ENCODE measurements at places on chromosomes 7 and 10.

GRCh38 chr7:135669774-135670173 lies 7.5 kb downstream of the STMP1 start:
- DNase-seq = no peak

GRCh38 chr7:102300643-102301221 lies 14.1 kb downstream of the SH2B2 start:
- DNase-seq = no peak

DNA sequence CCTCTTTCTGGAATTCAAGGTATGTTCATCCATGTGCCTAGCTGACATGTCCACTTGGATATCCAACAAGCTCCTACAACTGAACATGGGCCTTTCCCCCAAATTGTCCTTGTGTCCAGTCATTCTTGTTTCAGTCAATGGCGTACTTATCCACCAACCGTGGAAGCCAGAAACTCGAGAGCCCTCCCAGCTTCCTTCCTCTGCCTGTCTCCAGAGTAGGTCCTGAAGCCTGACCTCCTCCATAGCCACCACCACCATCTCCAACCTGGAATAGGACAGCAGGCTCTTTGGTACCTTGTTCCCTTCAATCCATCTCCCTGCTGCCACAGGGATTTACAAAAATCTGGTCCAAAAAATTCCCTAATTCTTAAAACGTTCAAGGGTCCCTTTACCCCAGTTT lies 305.1 kb downstream of the RPS24 start:
- no peak for DNase-seq

GRCh38 chr7:4641667-4642467 lies 40.2 kb upstream of the FOXK1 start:
- peak; percentile 99 for DNase-seq

- DNase-seq = no peak
Measured at GRCh38 chr7:16671811-16672210, 25.8 kb downstream of the BZW2 start.
